Left ventricle myocardium inferior (tissue), 1 donor: ENCODE measurements at places on chromosomes 7 and 10. TPM values are rescaled to one million over a fixed set of nuclear protein-coding genes. Genes with fewer than 3 reads are reported as not detected.

NOLC1 gene
- total RNA-seq, result 28.3 TPM

CALHM1 gene
- not detected for total RNA-seq

LRIT1 gene
- not detected for total RNA-seq

HTRA1 gene
- 62.6 TPM for total RNA-seq

FBXL15 gene
- total RNA-seq, result 12.3 TPM

FRMPD2 gene
- 0.38 TPM for total RNA-seq

ABCB4 gene
- 4.2 TPM for total RNA-seq

SUV39H2 gene
- total RNA-seq, result 4.8 TPM

ATP6V0A4 gene
- not detected for total RNA-seq

UBE2H gene
- total RNA-seq, result 112 TPM

CDNF gene
- total RNA-seq, result 1.5 TPM

ITIH2 gene
- total RNA-seq, result not detected

EFCAB10 gene
- total RNA-seq, result not detected

CNPY1 gene
- total RNA-seq, result not detected
